ENCODE measurements at places on chromosomes 11 and 22.
A peak's percentile ranks its signal among the peaks of the same experiment; 100 is the strongest.

DNA sequence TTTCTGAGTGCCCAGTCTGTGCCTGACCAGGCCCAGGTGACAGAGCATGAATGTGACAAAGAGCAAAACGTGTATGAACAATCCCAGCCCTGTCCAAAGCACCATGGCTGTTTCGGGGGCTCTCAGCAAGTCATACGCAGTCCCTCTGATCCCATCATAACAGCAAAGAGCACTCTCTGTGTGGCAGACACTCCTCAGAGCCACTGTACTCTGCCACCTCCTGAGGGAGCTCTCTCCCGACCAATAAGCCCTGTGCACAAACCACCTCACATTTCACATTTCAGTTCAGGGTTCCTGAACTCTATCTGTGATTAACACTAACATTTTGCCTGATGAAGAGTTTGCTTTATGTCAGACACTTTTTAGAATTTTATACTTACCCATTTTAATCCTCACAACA lies 6.6 kb downstream of the DGCR2 start:
- DNase-seq, result no peak

DNA sequence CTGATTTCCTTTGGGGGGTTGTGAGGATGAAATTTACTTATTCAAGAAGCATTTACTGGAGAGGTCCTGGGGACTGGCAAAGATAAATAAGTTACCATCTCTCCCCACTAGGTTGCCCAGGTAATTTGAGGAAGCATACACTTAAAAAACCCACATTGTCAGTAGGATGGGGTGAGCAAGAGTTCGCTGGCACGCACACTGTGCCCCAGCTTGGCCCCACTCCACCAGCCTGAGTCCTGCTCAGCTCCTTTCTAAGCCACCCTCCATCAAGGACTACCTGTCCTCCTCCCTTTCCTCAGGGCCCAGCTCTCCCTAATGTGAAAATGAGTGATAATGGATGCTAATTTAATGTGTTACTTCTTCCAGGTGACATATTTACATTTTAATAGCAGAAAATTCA lies 216.5 kb upstream of the PLET1 start:
- DNase-seq, result no peak

DNA sequence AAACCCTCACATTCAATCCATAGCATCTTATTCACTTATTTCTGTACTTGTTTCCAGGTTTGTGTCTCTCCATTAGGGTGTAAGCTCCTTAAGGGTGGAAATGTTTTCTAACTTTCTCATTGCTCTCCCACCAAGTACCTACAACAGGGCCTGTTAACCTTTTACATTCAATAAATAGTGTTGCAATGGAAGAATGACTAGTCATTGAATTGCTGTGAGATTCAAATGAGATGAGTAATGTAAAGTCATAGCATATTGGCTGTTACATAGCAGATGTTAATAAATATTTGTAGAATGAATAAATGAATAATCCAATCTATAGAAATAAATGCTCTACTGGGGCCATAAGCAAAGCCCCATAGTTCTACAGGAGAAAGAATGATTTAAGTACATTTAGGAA lies 75.4 kb upstream of the DDI1 start:
- DNase-seq, result no peak

- no peak for DNase-seq
Observed at GRCh38 chr11:898540-899190, 11.9 kb downstream of the CHID1 start.

GRCh38 chr11:47464483-47464882 lies 15.5 kb upstream of the RAPSN start:
- DNase-seq, result no peak

GRCh38 chr11:60899046-60899936 lies 7.1 kb downstream of the PRPF19 start:
- peak; percentile 27 for DNase-seq

GRCh38 chr11:13134886-13135285 lies 125.8 kb downstream of the RASSF10 start:
- no peak for DNase-seq

- no peak for DNase-seq
Observed at GRCh38 chr22:46158283-46158682, 8.0 kb downstream of the PPARA start.

DNA sequence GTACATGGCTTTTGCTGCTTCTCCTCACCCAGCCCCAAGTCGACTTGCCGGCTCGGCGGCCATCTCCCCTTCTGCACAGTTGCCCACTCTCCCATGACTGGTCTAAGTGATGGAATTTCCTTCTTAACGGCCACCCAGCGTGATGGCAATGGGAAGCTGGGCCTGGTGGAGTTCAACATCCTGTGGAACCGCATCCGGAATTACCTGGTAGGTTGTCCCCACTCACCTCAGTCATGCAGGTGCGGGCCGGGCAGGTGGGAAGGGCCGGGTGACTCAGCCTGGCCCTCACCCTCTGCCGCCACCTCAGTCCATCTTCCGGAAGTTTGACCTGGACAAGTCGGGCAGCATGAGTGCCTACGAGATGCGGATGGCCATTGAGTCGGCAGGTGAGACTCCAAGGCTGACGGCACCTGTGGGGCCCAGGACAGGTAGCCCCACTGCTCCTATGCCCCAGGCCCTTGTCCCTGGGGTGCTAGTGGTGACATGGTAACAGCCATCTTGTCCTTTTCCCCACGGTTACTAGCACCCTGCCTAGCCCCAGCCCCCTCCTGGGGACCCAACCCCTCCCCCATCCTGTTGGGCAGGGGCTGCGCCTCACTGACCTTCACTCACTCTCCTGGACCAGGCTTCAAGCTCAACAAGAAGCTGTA lies 28.1 kb downstream of the CAPN1 start:
- no peak for DNase-seq

- DNase-seq, result no peak
Observed at GRCh38 chr11:59556917-59557348, 45.6 kb downstream of the OR4D9 start.

DNA sequence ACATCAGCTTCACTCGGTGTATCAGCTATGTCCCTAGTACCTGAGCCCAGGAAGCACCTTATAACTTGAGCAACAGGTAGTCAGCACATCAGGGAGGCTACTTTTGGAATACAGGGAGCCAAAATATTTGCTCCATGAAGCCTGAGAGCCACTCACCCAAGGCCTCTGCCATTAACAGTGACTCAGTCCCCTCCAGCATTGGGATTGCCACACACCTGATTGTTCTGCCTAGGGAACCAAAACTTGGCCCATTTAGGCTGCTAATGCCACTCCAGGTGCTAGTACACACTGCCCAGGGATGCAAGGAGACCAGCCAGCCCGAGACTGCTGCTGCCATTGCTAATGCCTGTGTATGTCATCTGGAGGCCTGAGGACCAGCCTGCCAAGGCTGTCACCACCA lies 773.6 kb upstream of the TENM4 start:
- DNase-seq, result no peak

GRCh38 chr11:31819621-31820437 lies 8.7 kb upstream of the PAX6 start:
- DNase-seq, result no peak

DNA sequence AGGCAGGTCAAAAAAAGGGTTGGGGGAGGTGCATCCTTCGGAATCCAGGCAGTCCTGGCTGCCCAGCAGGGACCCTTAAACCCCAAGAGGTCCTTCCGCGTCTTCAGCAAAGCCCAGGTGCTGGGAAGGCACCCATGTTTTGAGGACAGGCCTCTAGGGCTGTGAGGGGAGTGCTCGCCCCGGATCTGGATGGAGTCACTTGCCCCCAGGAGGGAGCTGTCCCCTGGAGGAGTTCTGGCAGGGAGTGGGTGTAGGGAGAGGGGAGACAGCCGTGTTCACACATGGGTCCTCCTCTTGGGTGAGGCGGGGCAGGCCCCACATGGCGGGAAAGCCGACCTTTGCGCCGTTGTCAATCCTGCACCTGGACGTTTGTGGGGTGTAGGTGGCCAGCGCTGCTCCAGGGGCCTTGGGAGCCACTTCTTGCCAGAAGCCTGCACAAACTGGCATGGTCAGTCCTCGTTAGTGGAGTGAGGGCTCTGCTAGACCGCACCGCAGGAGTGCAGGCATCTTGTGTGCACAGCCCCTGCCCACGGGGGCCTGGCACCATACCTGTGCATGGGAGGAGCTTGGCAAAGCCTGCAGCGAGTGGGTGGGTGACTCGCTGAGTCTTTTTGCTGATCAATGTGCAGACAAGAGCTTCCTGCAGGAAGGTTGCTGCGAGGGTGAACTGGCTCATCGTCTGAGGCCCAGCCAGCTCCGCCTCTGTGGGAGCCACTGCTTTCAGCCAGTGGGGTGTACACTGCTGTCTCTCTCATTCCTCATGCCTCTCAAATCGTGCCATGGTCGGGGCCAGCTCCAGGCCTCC lies 16.0 kb downstream of the PPIL2 start:
- no peak for DNase-seq

DNA sequence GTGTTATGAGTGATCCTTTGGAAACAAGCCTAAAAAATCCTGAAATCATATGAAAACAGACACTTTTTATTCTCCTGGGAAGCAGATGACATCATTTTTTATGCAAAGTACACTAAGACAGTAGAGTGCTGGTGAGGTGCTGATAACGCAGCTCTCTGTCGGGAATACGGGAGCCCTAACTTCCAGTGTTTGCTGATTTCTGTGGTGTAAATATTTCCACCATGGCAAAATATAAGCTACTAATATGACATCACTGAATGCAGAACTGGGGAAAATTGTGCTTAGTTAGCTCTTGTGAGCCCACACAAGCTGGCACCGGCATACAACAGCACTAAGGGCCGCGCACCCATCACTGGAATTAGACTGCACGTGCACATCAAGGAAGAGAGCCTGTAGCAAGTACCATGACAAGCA lies 82.6 kb downstream of the FAM76B start:
- DNase-seq, result no peak

GRCh38 chr11:33182246-33182878 lies 21.1 kb upstream of the CSTF3 start:
- DNase-seq, result no peak

- DNase-seq, result no peak
Observed at GRCh38 chr11:98600786-98601773, 419.7 kb upstream of the CNTN5 start.

GRCh38 chr11:1257366-1257765 lies 34.5 kb downstream of the MUC5B start:
- DNase-seq, result no peak

DNA sequence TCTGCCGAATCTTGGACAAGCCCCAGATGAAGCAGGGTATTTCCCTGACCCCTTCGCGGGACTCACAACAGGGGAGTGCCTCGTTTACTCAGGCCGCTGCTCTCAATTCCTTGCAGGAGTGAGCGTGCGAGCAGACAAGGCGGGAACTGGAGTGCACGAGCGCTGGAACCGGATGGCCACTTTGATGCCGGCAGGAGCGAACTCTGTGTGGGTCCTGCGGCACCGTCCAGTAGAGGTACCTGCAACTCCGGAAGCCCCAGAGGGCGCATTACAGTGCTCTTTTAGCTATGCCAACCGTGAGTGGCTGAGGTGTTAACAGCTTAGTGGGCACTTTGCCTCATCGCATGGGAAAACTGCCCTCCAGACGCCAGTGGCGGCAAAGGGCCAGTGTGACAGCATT lies 182.3 kb upstream of the ANO3 start:
- no peak for DNase-seq

DNA sequence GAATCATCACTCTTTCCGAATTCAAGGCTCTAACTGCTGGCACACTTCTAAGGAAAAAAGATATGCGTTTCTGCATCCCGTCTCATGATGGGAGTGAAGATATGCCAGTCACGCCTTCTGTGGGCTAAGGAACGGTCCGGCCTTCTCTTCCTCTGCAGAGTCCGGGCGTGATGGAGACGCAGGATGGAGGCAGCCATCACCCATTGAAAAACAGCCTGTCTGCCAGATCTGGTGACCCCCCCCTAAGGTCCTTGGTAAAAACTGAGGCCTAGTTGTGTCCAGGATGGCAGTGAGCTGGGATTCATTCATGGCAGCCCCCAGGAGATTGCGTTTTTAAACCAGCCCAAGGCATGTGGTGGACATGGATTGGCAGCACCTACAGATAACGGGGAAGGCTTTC lies 6.9 kb upstream of the EFCAB6 start:
- DNase-seq, result no peak

GRCh38 chr11:67267188-67268080 lies 1.2 kb downstream of the GRK2 start:
- no peak for DNase-seq

GRCh38 chr11:112085822-112086421 lies 634 bp downstream of the TIMM8B start:
- no peak for DNase-seq

DNA sequence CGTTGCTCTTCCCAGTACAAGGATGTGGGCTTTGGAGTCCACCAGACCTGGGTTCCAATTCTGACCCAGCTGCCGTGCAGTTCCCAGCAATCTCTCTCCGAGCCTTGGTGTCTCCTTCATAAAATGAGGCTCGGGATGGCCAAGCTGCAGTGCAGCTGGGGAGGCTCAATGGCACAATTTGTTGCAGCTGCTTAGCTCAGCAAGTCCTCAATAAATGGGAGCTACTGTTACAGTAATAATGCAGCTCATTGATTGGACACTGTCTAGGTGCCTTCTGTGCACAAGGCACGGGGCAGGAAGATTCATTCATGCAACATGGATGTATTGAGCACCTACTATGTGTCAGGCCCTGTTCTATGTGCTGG lies 37.1 kb downstream of the SHISAL1 start:
- DNase-seq, result no peak

DNA sequence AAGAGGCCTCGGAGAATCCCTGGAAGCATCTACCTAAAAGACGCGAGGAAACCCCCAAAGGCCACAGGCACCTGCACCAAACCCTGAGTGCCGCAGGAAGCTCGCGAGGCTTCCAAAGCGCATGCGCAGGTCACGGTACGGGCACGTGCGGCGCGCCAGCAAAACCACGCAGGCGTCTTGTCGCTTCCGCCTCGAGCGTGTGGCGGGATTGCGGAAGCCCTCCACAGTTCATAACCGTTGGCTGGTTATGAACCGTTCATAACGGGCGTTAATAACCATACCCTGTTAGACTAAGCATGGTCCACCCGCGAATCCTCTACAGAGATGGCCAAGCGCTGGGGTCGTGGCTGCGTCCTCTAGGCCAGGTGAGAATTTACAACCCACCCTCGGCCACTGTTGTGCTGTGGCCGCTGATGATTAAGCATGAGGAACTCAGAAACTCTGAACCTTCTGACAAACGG lies 46.4 kb downstream of the MORC2 start:
- DNase-seq, result peak; percentile 78

DNA sequence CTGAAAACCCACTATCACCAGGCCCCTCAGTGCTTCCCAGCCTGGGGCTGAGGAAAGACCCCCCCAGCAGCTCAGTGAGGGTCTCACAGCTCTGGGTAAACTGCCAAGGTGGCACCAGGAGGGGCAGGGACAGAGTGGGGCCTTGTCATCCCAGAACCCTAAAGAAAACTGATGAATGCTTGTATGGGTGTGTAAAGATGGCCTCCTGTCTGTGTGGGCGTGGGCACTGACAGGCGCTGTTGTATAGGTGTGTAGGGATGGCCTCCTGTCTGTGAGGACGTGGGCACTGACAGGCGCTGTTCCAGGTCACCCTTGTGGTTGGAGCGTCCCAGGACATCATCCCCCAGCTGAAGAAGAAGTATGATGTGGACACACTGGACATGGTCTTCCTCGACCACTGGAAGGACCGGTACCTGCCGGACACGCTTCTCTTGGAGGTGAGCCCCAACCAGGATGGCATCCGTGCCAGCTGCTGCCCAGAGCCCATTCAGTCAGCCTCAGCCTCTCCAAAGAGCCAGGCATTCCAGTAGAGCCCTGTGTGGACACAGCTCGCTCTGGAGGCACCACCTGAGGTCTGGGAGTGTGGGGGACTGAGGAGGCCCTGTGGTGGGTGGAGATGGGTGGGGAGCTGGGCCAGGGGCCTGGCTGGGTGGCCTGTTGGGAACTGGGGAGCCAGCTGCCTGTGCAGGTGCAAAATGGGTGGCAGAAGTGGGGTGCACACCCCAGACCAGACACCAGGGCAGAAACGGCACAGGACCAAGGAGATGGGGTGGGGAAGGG lies 22.4 kb upstream of the TXNRD2 start:
- DNase-seq, result no peak
